ENCODE measurements at places on chromosomes 12 and 14.

GRCh38 chr12:55126106-55126505 is at the start of gene OR9K2:
Gene OR9K2, plus strand, starts transcription at chr12:55126406. Its CDS starts 3,429 bp downstream, at chr12:55129835.
- DNase-seq = no peak

DNA sequence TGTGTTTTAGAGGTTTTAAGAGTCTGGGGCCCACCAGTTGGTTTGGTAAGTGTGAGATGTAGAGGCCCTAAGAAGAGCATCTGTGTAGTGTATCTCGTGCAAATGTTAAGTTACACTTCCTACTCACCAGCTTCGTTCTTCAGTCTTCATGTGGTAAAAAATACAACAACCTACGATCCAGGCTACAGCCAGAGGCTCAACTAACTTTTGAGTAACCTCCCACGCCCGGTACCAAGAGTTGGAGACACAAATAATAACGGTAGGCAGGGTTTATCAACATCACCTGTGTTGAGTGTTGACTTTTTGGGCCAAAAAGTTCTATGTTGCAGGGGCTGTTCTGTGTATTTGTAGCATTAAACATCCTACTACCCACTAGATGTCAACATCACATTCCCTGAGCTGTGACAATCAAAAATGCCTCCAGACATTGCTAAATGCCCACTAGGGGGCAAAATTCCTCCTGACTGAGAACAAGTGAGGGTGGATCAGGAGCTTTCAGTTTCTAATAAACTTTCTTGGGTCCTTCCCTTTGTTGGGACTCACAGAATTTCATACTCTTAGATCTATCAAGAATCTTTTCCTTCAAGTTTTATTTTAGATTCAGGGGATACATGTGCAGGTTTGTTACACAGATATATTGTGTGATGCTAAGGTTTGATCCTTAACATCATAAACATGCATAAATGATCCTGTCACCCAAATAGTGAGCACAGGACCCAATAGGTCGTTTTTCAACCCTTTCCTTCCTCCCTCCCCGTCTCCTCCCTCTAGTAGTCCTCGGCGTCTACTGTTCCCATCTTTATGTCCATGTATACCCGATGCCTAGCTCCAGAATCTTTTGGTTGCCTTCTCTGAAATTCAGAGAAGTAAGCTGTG is 94.7 kb downstream of the SLC2A13 start:
- peak; percentile 23 for DNase-seq

GRCh38 chr14:67951529-67952135 is 132.1 kb downstream of the RAD51B start:
- no peak for DNase-seq

DNA sequence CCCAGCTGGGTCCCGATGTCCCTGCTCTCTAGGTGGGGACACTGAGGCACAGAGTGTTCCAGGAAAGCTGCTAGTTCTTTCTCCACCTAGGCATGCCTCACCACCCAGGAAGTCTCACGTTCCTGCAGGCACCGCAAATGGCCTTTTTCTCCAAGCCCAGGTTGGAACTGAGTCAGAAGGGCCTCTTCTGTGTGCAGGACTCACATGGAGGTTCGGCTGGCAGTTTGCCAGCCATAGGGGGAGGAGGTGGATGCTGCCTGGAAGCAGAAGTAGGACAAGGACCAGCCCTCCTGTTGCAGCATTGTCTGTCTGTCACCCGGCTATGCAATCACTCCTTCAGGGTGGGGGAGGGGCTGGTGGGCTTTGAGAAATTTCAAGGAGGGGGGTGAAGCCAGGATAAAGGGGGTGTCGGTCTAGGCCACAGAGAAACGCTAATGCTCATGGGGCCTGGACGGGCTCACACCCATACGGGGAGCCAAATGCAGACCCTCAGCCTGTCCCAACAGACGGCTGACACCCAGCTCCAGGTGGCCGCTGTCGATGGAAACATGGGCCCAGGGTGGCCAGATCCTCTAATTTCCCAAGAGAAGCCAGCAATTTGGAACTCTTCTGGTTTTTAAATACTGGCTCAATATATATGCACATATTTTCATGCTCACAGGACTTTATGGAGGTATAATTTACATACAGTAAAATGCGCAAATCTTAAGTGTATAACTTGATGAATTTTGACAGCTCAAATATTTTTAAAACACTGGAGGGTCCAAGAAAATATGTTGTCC is 120.5 kb downstream of the PHETA1 start:
- no peak for DNase-seq

- no peak for DNase-seq
These were observed 76.7 kb downstream of the TBK1 start for GRCh38 chr12:64528616-64529015.
